ENCODE measurements at places on chromosomes 7 and 10. TPM values are rescaled to one million over a fixed set of nuclear protein-coding genes. Genes with fewer than 3 reads are reported as not detected.

The SORBS1 gene
- total RNA-seq, result 71.1 TPM

The PPP3CB gene
- 177 TPM for total RNA-seq

DNA sequence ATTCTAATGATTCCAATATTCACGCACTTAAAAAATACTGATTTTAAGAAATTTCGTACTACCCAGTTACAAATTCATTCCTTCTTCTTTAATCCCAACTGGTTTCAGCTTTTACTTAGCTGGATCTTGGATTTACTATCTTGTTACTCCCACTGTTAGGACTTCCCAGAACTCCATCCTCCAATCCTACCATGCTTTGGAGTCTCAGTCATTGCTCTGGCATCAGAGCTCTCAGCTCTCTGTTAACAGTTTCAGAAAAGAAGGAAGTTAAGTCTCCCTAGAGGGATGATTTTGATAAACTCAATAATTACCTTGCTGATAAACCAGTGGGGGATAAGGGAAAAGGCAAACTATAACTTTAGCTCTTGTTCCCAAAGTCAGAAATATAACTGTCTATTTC lies 9.5 kb downstream of the PPA1 start:
- no peak for DNase-seq

GRCh38 chr10:3173171-3173878 lies 743 bp upstream of the PITRM1 start:
- peak; percentile 63 for DNase-seq

GRCh38 chr10:93991596-93992284 lies 2.0 kb upstream of the PLCE1 start:
- peak; percentile 52 for DNase-seq

- no peak for DNase-seq
These were observed 68.1 kb downstream of the DGKB start for GRCh38 chr7:14834456-14834855.

DNA sequence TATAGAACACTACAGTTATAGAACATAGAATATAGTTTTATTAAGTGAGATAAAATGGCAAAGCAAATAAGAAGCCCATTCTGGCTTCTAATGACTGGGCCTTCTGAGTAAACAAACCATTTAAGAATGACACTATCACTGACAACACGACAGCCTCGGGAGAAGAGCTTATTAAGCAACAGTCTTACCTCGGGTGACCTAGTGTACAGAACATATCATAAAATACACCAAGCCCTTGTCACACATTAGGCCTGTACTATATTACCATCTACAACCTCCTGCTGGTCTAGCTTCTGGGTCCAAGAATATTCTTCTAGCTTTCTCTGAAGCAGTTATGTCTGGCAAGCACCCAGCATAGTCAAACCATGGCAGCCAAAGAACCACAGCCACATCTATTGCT lies 32.0 kb downstream of the CCDC186 start:
- DNase-seq, result no peak

DNA sequence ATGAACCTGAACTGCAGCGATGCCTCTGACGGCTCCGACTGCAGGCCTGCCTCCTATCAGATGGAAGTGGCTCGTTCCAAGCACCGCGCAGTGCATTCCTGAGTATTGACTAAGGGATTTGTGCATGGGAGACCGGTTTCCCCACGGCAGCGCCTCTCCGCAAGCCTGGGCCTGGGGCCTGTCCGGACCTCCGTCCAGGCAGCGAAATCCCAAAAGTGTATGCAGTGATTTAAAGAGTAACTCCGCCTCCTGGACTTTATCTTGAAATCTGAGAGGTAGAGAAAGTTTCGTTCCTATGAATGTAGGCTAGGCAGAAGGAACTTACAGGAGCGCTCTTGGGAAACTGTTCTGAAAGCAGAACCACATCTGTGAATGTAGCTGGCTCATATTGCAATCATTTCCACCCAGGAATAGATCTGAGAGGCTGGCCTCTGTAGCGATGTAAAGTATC lies 106.2 kb upstream of the CELF2 start:
- peak; percentile 88 for DNase-seq

Measured in psoas muscle (tissue), 8 donors.